Mesothelial cell of epicardium (in vitro differentiated cells): ENCODE measurements at places on chromosomes 5 and 9.

DNA sequence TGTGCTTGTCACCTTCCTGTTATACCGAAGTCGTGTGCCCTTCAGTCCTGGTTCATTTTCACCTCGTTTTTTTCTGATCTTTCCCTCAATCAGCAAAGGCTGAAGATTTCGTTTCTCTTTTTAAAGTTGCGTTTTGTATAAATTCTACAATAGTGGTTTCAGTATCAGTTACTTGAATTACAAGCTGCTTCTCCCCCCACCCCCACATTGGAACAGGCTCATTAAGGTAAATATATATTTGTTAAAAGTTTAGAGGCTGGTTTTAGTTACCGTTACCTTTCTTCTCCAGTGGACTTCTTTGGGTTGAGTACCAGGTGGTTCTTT lies 881 bp downstream of the SUB1 start:
- DNase-seq = no peak

DNA sequence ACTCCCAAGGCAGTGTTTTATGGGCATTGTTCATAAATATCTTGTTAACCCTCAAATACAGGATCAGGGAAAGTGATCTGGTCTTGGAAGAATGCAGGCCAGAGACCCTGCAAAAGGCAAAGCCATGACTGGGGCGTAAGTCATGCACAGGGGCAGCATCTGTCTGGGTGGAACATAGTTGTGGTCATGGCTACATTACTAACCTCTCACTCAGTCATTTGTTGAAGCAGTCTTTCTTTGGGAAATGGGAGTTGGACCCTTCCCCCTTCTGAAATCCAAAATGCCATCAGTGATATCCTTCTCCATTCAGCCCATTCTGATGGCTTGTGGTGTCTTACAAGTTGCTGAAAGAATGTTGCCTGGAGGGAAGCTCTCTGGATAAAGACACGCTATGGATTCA lies 68.1 kb downstream of the GDNF start:
- DNase-seq = no peak

- no peak for DNase-seq
These were observed 162.0 kb downstream of the SLC25A46 start for GRCh38 chr5:110900829-110901228.

DNA sequence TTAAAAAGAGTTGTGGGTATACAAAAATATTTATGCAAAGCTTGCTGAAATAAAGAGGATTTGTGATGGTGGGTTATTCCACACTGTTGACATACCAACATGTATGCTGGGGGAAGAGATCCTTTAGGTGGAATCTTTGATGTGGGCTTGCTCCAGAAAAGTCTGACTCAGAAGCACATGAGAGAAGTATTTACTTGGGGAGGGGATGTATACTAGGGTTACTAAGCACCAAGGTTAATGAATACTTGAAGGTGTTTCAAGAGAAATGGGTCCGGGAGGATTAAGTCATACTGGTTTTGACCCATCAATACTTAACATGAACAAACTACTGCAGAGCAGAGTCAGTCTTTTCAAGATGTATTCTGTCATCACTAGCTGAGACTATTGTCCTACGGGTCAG lies 316.4 kb upstream of the GRIN3A start:
- no peak for DNase-seq

DNA sequence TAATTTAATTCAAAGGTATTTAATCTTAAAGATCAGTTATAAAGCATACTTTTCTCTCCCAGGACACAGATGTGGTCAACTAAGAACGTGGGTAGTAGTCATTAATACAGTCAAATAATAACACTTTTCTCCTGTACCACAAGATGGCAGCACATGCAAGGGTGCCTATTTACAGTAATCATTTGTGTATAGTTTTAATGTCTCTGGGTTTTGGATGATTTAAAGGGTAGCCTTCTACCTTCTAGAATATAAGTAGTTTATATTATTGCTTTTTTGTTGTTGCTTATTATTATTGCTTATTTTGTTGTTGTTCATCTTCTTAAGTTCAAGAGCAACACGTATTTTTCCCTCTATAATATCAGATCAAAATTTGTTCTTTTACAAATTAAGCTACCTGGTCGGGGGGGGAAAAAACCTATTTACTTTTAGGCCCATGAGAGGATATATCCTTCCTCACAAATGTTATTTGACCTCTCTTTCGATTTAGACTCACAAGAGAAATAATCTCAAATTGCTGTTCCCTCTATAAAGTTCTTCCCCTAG lies 59.6 kb upstream of the SLC27A6 start:
- no peak for DNase-seq

DNA sequence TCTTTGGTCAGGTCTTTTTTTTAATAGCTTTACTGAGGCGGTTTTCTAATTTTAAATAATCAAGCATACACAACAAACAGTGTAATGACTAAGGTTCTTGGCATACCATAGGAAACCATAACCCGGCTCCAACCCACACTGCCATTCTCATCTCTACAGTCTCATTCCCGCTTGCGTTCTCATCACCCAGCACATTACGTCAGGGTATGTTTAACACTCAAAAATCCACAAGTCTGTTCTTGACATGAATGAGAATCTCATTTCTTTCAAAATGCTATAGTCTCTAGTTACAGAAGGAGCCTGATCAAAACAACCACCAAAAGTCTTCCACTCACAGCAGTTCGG lies 505 bp downstream of the C5orf34 start:
- no peak for DNase-seq

DNA sequence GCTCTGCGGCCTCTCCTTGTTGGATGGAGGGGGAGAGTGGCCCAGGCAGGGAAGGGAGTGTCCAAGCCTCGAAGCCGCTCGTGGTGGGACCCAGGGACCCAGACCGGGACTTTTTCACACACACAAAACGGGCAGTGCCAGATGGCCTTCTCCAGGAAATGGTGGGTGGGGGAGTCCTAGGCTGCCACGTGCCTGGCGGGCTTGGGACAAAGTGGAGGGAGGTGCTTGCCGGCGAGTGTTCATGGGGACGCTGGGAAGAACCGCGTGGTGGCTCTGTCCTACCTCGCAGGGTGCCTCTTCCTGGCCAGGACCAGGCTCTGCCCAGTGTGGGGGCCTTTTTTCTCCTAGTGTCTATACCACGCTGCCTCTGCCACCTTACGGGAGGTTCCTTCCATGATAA lies 155.0 kb upstream of the COL5A1 start:
- DNase-seq = peak; percentile 14

- no peak for DNase-seq
These were observed 191.2 kb downstream of the PALM2AKAP2 start for GRCh38 chr9:109971226-109971625.

DNA sequence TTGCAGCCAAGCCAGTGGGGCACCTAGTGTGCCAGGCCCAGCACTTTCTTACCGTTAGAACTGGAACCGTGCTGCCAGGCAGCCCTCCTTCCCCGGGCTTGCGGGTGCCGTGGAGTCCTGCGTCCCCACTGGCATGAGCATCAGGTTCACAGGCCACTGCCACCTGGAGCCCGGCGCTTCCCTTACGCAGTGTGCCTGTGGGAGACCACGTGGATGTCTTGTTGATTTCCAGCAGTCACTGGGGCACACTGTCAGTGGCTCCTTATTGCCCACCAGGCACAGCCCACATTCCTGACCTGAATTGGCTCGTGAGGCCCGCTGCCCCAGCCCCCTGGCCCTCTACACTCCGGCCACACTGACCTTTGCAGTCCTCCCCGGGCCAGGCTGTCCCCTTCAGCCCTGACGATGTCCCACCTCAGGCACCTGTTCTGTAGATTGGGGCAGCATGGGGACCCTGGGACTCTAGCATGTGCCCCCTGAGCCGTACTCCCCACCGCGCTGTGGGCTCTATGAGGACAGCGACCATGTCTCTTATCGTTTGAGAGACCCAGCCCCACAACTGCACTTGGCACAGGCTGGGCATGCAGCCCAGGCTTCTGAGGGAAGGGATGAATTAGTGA lies 10.4 kb upstream of the CEL start:
- DNase-seq = no peak

GRCh38 chr5:66209794-66210193 lies 65.7 kb downstream of the SREK1 start:
- no peak for DNase-seq
